PC-9 (cell line): ENCODE measurements at places on chromosomes 5 and 9.

DNA sequence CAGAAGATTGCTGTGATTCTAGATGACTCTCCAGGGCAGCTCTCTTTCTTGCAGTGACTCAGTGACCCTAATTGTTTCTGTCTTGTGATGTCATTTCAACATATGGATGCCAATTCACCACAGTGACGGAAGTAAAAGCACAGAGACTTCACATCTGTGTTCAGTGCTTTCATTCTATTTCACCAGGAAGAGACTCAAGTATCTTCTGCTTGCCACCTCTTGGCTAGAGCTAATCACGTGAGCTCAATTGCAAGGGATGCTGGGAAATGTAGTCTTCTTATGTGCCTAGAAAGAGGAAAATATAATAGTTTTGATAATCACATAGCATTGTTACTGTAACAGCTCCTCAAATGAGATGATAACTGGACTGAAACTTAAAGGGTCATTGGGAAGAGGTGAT lies 453.3 kb upstream of the KLF4 start:
- no peak overlapping the region for H3K4me3 ChIP-seq
- H3K27me3 ChIP-seq = no peaks in the 10 kb centered on the region
- no peak for DNase-seq
- no peaks in the 10 kb centered on the region for H3K36me3 ChIP-seq

- no peaks in the 10 kb centered on the region for H3K36me3 ChIP-seq
- no peak for DNase-seq
- H3K4me1 ChIP-seq = no peaks in the 10 kb centered on the region
- H3K4me3 ChIP-seq = no peak overlapping the region
Observed at GRCh38 chr9:103319979-103320378, 324.8 kb downstream of the CYLC2 start.

DNA sequence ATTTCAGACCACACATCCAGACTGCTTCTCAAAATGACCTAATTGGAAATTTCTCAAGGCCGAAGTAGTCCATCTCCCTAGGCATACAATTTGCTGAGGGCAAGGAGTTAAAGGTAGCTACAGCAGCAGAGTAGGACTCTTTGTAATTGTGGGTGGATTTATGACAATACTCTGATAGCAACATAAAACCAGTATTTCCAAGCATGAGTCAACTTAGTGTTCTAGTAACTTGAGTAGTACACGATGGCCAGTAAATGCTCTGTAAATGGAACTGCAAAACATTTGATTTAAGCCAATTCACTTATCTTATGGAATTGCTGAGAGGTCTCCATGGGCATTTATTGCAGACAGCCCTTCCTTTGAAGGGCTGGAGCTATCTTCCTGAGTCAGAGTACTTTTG lies 352.2 kb downstream of the PLK2 start:
- H3K4me1 ChIP-seq = peaks cover 6% of the 10 kb centered on the region; the same call in 1 of the 2 replicates
- H3K36me3 ChIP-seq = no peaks in the 10 kb centered on the region
- no peak overlapping the region for H3K27ac ChIP-seq
- DNase-seq = no peak
- H3K27me3 ChIP-seq = no peaks in the 10 kb centered on the region

GRCh38 chr9:99677281-99677680 lies 144.4 kb upstream of the NR4A3 start:
- no peak for DNase-seq
- H3K27ac ChIP-seq = no peak overlapping the region
- H3K4me1 ChIP-seq = no peaks in the 10 kb centered on the region
- no peak overlapping the region for H3K4me3 ChIP-seq

DNA sequence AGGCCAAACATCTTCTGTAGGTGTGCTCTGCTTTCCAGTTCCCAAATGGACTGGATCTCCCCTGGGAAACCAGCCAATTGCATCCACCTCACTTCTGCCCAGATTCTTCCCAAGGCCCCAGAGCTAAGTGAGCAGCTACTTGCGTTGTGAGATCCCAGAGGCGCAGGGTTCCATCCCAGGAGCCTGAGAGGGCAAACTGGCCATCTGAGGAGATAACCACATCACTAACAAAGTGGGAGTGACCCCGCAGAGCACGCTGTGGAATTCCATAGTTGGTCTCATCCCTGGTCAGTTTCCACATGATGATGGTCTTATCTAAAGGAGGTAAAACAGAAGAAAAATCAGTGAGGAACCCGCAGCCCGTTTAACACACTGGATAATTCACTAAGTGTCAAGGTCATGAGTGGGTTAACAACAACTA lies 1.7 kb downstream of the RACK1 start:
- DNase-seq = no peak
- H3K27ac ChIP-seq = peak overlapping the region; percentile 97
- no peaks in the 10 kb centered on the region for H3K27me3 ChIP-seq
- peaks cover 53% of the 10 kb centered on the region for H3K36me3 ChIP-seq
- peak overlapping the region; percentile 95 for H3K4me3 ChIP-seq
- peaks cover 28% of the 10 kb centered on the region for H3K4me1 ChIP-seq

- H3K27me3 ChIP-seq = no peaks in the 10 kb centered on the region
- H3K4me3 ChIP-seq = no peak overlapping the region
- no peaks in the 10 kb centered on the region for H3K4me1 ChIP-seq
- no peaks in the 10 kb centered on the region for H3K36me3 ChIP-seq
- DNase-seq = no peak
- H3K27ac ChIP-seq = no peak overlapping the region
Observed at GRCh38 chr9:74848153-74848525, 39.6 kb downstream of the TRPM6 start.

GRCh38 chr5:149679876-149680809 lies 50.0 kb upstream of the PPARGC1B start:
- H3K36me3 ChIP-seq = no peaks in the 10 kb centered on the region
- peaks cover 6% of the 10 kb centered on the region; the same call in 1 of the 2 replicates for H3K4me1 ChIP-seq
- H3K27me3 ChIP-seq = peaks cover 34% of the 10 kb centered on the region
- DNase-seq = no peak
- H3K4me3 ChIP-seq = no peak overlapping the region
- no peak overlapping the region for H3K27ac ChIP-seq
